ENCODE measurements at places on chromosomes 7 and 10.

GRCh38 chr10:90041585-90041984 is 340.2 kb downstream of the KIF20B start:
- no peak for DNase-seq

DNA sequence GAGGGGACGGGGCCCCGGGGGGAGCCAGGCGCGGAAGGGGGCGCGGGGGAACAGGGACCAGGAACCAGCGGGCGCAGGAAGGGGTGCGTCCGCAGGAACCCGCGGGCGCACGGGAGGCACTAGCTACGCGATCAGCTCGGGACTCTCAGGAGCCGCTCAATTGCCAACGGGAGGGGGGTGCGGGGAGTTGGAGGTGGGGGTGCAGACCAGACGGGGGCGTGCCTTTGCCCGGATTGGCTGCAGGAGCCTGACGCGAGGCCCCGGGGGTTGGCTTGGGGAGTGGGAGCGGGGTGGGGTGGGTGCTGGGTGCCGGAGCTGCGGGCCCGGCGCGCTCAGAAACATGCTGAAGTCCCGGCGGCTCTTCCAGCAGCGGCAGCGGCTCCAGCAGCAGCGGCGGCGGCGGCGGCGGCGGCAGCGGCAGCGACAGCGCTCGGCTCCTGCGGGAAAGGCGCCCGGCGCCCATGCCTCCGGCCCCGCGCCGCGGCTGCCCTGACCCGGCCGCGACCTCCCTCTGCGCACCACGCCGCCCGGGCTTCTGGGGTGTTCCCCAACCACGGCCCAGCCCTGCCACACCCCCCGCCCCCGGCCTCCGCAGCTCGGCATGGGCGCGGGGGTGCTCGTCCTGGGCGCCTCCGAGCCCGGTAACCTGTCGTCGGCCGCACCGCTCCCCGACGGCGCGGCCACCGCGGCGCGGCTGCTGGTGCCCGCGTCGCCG is at the start of gene ADRB1:
Gene ADRB1, plus strand, starts transcription at position 335 of the 715 bp plus-strand sequence. Its CDS starts 267 bp downstream, at position 602.
- DNase-seq = peak; percentile 19

- no peak for DNase-seq
Measured at GRCh38 chr7:40709062-40709964, 574.5 kb downstream of the SUGCT start.

- DNase-seq = peak; percentile 78
Measured at GRCh38 chr10:132961787-132962622, 19.6 kb upstream of the CFAP46 start.

DNA sequence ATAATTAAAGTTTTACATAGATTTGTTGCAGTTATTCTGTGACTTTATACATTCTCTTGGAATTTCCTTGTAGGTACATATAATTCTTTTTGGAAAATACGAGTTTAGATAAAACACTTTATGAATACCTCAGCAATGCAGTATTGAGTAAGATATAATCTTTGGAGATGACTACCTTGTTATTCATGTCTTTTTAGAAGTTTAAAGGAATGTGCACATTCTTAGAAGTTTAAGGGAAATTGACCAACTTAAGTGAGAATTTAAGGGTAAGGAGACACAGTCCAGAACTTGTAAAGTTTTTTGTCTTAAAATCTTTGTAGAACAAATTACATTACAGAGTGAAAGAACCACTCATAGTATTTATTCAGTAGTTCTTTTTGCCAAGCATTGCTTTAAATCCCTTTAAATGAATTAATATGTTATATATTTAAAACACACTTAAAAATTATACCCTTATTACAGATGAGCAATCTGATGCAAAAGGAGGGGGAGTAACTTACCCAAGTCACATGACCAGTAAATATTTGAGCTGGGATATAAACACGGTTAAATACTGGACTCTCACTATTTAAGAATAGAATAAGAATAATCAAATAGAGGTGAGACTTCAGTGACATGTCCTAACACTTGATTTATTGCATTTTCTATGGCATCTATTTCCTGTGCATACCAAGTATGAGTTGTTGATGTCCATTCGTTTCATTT is 139.5 kb upstream of the FERD3L start:
- DNase-seq = no peak

DNA sequence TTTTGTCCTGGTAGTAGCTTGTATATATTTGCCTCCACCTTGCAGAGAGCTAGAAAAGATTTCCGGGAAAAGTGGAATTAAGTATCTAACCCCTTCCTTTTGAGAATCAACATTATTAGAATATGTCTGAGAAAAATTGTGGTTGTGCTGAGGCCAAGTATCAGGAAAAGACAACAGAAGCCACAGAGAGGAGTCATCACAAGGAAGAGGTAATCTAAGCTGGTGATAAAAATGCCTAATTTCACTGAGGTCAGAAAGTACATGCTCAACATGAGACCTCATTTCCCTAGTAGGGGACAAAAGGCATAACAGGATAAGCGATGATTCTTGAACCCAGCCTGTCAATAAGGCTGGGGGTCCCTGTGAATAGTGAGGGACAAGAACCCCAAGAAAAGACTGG is 97.0 kb upstream of the PDE1C start:
- DNase-seq = no peak

- no peak for DNase-seq
Measured at GRCh38 chr10:28716748-28717147, 39.4 kb downstream of the BAMBI start.

DNA sequence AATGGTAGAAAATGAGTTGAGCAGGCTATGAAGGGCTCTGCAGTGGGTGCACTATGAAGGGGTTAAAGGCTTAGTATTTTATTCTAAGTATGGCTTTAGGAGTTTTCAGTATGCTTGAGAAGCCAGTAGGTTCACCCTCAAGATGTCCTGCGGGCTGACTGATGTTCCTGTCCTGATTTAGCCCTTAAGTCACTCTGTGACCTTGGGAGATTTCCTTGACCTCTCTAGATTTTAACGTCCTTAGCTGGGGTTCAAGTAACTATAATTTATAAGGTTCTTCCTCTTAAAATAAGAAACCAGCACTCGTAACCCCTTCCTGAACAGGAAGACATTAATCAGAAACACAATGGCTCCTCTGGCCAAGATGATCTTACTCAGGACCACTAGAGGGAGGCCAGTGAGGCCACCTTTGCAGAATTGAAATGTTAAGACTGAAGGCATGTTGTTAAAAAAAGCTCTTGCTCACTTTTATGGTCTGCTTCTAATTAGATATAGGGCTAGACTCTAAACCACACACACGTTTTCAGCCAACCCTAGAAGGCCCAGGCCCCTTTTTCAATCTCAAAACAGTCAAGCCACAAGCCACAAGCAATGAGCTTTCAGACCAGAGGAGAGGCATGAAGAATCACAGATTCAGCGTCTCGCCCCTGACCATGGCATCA is 41.9 kb downstream of the CDK1 start:
- no peak for DNase-seq

DNA sequence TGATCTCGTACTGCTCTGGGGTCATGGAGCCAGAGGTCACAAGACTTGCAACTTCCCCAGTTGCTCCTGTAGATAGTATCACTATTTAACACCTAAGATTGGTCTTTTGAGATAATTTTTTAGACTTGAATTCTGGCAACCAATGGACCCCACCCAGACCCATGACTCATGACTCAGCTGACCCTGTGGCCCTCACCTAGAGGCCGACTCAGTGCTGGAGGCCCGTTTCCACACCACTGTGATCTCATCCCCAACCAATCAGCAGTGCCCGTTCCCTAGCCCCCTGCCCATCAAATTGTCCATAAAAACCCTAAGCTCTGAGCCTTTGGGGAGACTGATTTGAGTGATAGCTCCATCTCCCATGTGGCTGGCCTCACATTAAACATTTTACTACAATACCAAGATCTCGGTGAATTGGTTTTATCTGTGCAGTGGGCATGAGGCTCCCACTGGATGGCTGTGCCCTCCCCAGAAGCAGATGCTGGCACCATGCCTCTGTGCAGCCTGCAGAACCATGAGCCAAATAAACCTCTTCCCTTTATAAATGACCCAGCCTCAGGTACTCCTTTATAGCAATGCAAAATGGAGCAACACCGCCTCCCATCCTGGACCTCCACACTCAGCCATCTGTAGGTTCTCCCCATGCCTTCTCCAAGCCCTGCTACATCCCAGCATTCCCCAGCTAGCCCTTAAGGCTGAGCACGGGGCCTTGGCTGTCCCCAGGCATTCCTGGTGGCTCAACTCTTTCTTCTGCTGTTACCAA is 98.8 kb downstream of the PRKAG2 start:
- no peak for DNase-seq

DNA sequence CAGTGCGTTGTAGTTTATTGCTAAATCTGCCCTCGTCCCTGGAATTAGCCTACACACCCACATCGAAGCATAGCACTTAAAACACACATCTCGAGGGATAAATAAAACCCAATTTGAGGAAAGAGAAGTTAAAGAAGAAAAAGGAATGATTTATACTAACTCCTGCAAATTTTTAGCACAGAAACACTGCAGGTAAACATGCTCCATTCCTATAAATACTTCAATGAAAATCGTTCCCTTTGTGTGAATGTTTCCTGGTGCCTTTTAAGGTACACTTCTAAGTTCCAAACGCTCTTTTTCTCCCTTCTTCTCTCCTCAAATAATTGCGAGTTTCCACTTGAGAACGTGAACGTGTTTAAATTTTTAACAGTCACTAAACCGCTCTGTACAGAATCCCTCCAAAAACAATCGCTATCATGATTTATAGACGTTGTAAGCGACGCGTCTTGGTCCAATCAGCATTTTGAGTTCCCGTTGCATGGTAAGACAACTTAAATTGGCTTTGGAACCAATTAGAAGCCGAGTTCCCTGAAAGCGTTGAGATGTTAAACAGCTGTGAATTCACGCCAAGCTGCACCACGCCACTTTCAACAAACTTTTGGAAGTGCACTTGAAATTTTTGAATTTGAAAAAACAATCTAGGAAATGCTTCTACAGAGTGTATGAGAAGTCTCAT is 12.5 kb upstream of the EBLN1 start:
- DNase-seq = peak; percentile 30

GRCh38 chr10:118151461-118151860 is 104.7 kb upstream of the RAB11FIP2 start:
- no peak for DNase-seq

GRCh38 chr10:70588859-70589570 is 13.5 kb downstream of the PRF1 start:
- DNase-seq = no peak

- DNase-seq = no peak
Measured at GRCh38 chr7:35738889-35739288, 44.0 kb upstream of the HERPUD2 start.

GRCh38 chr7:134847851-134848588 is 68.6 kb downstream of the CALD1 start:
- DNase-seq = no peak

GRCh38 chr10:110461088-110461487 is 36.6 kb upstream of the DUSP5 start:
- DNase-seq = no peak

DNA sequence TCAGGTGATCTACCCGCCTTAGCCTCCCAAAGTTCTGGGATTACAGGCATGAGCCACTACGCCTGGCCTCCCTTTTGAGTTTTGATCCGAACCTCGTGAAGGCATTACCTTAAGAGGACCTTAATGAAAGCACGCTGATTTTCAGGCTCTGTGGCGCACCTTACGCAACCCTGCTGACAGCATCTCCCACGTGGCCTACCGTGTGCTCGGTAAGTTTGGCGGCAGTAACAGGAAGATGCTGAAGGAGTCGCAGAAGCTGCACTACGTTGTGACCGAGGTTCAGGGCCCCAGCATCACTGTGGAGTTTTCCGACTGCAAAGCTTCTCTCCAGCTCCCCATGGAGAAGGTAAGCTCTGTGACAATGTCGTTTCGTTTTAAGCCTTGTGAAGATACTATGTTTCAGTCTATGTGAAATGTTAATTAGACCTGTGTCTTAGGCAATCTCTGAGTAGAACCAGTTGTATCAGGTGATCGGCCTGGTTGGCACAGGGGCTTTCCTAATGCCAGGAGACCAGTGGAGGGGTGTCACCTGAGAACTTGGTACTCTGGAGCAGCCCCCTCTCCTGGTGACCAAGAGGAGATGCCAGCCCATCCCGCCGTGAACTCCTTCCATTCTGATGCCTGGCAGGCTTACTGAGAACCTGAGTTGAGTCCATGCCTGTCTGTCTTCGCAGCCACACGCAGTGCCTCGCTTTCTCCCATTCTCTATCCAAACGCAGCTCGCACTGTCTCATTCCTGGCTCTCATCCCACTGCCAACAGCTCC is 43.5 kb downstream of the TRRAP start:
- no peak for DNase-seq

GRCh38 chr10:110387983-110388686 is 83.4 kb upstream of the SMNDC1 start:
- peak; percentile 60 for DNase-seq

GRCh38 chr10:105538874-105539273 is 897.8 kb downstream of the SORCS3 start:
- no peak for DNase-seq

DNA sequence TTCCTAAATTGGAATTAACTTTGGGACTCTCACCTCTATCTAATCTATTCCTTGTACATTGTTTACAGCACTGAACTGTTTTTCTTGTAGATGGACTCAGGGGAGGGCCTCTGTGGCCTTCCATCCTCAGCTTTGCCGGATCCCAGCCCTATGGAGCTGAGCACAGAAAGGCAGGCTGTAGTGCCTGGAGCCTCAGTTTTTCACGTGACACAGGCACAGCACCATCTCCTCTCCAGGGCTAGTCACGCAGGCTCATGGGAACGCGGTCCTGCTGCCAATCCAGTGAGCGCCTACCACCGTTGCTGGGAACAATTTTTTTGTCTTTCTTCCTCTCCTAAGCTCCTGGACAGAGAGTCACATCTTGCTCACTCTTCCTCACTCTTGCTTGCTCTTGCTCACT is 75.6 kb upstream of the DDC start:
- no peak for DNase-seq

- DNase-seq = no peak
Measured at GRCh38 chr7:138854115-138854645, 56.2 kb upstream of the ATP6V0A4 start.

DNA sequence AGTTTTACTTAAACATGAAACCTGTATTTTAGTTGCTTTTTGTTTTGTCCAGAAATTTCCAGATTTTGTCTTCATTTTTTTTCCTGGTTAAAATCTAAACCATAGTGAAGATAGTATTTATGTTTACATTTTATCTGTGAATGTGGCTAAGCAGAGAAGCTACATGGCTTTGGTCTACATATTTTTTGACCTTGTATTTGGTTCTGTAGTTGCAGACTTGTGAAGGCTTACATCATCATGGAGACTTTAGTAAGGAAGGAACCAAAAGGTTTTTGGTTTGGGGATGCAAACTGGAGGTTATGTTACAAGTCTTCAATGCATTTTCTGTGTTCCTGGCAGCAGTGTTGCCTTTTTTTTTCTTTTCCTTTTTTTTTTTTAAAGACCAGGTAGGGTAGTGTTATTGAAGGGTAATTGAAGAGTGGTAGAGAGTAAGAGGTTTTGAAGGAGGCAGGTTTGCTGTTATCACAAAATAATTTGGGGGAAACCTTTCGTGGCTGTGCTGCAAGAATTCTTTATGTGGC is 30.9 kb upstream of the VDAC2 start:
- no peak for DNase-seq

- DNase-seq = no peak
Measured at GRCh38 chr7:55202150-55202913, 162.8 kb upstream of the LANCL2 start.
